T-helper 17 cell (primary cell): ENCODE measurements at places on chromosomes 3 and 15.

GRCh38 chr15:63203451-63204090 is 14.2 kb downstream of the RAB8B start:
- no peaks in the 10 kb centered on the region for H3K27me3 ChIP-seq
- H3K27ac ChIP-seq = peak overlapping the region; percentile 78
- peaks cover 77% of the 10 kb centered on the region for H3K4me1 ChIP-seq
- peak; percentile 8 for DNase-seq

GRCh38 chr15:57320631-57321220 is 55.6 kb upstream of the CGNL1 start:
- no peak overlapping the region for H3K4me3 ChIP-seq
- H3K27me3 ChIP-seq = peaks cover 20% of the 10 kb centered on the region
- DNase-seq = no peak
- peaks cover 4% of the 10 kb centered on the region for H3K4me1 ChIP-seq
- peaks cover under 1% of the 10 kb centered on the region for H3K36me3 ChIP-seq

DNA sequence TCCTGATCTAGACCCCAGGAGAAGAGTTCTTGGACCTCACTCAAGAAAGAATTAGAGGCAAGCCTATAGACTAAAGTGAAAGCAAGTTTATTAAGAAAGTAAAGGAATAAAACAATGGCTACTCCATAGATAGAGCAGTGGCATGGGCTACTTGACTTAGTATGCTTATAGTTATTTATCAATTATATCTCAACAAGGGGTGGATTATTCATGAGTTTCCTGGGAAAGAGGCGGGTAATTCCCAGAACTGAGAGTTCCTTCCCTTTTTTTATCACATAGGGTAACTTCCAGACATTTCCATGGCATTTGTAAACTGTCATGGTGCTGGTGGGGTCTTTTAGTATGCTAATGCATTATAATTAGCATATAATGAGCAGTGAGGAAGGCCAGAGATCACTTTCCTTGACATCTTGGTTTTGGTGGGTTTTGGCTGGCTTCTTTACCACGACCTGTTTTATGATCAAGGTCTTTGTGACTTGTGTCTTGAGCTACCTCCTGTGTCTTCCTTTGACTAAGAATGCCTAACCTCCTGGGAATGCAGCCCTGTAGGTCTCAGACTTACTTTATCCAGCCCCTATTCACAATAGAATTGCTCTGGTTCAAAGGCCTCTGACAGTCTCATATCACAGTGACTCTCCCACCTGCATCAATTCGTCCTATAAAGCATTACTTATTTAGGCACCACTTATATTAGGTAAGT is 35.3 kb upstream of the PLSCR2 start:
- H3K4me1 ChIP-seq = no peaks in the 10 kb centered on the region
- no peak overlapping the region for H3K4me3 ChIP-seq
- no peaks in the 10 kb centered on the region for H3K27me3 ChIP-seq

- H3K4me1 ChIP-seq = peaks cover 13% of the 10 kb centered on the region
- DNase-seq = no peak
- peaks cover 30% of the 10 kb centered on the region for H3K27me3 ChIP-seq
- no peaks in the 10 kb centered on the region for H3K36me3 ChIP-seq
- no peak overlapping the region for H3K4me3 ChIP-seq
- peak overlapping the region; percentile 67 for H3K27ac ChIP-seq
These were observed 5.9 kb upstream of the INAFM2 start for GRCh38 chr15:40317580-40317979.

DNA sequence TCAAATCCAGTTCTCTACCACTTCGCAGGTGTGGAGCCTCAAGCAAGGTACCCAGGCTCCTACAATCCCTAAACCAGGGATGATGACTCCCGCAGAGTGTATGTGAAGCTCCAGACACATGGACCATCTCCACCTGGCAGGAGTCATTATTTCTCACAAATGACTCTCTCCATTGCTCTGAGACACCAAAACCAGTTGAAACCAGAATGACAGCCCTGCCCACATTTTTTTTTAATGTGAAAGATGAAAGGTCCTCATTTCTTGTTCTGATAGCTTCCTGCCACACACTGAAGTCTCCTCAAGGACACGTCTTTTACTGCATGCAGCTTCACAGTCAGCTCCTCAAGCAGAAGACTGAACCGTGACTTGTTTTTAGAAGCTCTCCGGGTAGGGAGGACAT is 61.4 kb upstream of the ZBTB38 start:
- peak overlapping the region; percentile 81 for H3K4me3 ChIP-seq
- H3K27me3 ChIP-seq = no peaks in the 10 kb centered on the region
- no peak for DNase-seq
- H3K36me3 ChIP-seq = peaks cover 2% of the 10 kb centered on the region
- H3K27ac ChIP-seq = peak overlapping the region; percentile 91

DNA sequence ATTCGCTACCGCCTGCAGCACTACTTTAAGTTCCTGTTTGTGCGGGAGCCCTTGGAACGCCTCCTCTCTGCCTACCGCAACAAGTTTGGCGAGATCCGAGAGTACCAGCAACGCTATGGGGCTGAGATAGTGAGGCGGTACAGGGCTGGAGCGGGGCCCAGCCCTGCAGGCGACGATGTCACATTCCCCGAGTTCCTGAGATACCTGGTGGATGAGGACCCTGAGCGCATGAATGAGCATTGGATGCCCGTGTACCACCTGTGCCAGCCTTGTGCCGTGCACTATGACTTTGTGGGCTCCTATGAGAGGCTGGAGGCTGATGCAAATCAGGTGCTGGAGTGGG is 995 bp downstream of the CHST14 start:
- peaks cover 14% of the 10 kb centered on the region for H3K4me1 ChIP-seq
- H3K36me3 ChIP-seq = no peaks in the 10 kb centered on the region
- H3K27ac ChIP-seq = peak overlapping the region; percentile 45
- H3K27me3 ChIP-seq = no peaks in the 10 kb centered on the region
- DNase-seq = no peak
- H3K4me3 ChIP-seq = peak overlapping the region; percentile 90

DNA sequence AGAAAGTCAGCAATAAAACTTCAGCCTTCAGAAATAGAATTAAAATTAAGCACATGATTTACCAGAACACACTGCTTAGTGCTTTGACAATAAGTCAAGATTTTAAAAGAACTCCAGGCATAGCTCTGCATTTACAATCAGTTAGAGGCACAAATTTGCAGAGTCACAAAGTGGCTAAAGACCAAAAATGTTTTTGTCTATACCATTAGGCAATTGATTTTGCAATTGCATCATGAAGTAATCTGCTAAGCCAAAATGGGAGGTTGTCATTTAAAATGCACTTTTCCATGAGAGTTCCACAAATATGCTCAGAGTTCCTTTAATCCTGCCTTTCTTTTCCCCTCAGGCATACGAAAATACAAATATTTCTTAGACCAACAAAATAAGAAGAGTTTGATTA is 10.1 kb upstream of the DCP1A start:
- H3K4me1 ChIP-seq = no peaks in the 10 kb centered on the region
- H3K27ac ChIP-seq = no peak overlapping the region
- no peaks in the 10 kb centered on the region for H3K36me3 ChIP-seq
- peaks cover 8% of the 10 kb centered on the region for H3K27me3 ChIP-seq
- no peak overlapping the region for H3K4me3 ChIP-seq
